Fibroblast of lung (primary cell): ENCODE measurements at places on chromosomes 1 and 21. TPM values are rescaled to one million over a fixed set of nuclear protein-coding genes. Genes with fewer than 3 reads are reported as not detected.
A peak's percentile ranks its signal among the peaks of the same experiment; 100 is the strongest.

IQCC gene
- total RNA-seq, result 1.3 and 2.3 TPM in 2 replicates

DNA sequence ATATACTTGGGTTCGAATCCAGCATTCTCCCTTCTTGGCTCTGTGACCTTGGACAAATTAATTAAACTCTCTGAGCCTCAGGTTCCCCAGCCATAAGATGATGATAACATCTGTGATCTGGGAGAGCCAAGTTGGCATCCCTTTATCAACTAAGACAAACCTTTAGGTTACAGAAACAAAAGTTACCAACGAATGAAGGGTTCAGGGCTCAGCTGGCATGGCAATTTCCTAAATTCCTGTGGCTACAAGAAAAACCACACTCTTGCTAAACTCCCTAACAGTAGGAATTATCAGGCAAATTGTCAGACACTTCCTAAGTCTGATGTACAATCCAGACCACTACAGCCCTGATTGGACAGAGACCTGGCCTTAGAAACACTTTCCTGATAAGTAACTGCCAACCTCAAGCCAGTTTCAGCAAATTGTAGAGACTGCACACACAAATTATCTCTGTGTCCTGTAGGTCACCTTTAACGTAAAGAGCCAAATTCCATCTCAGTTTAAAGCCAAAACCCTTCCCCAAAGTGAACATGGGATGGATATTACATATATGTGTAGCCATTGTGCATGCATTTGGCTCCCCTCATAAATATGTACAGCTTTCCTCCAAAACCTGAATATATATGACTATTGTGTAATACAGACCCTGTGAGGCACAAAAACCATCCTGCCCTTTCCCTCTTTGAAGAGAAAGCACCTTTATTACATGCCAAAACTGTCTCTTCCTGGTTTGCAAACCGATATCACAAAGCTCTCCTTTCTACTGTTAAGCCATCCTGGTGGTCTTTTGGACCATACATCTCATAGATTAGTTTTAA is 39.5 kb upstream of the EDARADD start:
- peak; percentile 77 for DNase-seq

GRCh38 chr1:221101807-221102605 is 222.8 kb downstream of the HLX start:
- peak; percentile 79 for DNase-seq

DNA sequence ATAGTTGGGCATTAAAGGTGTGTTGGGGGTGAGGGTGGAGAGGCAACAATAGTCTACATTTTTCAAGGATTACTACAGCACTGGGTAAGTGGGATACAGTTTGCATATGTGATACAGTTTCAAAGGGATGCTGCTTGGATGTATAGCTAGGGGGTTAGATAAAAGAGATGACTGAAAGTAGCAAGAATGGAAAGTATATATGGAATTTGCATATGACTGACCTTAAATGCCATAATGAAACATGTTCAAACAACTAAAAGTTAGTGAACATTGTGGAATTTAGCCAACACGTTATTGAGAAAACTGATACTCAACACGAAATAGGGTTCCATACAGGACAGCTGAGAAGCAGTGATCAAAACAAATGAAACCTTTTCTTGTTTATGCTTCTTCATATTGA is 124.8 kb upstream of the CHRM3 start:
- DNase-seq, result no peak

DNA sequence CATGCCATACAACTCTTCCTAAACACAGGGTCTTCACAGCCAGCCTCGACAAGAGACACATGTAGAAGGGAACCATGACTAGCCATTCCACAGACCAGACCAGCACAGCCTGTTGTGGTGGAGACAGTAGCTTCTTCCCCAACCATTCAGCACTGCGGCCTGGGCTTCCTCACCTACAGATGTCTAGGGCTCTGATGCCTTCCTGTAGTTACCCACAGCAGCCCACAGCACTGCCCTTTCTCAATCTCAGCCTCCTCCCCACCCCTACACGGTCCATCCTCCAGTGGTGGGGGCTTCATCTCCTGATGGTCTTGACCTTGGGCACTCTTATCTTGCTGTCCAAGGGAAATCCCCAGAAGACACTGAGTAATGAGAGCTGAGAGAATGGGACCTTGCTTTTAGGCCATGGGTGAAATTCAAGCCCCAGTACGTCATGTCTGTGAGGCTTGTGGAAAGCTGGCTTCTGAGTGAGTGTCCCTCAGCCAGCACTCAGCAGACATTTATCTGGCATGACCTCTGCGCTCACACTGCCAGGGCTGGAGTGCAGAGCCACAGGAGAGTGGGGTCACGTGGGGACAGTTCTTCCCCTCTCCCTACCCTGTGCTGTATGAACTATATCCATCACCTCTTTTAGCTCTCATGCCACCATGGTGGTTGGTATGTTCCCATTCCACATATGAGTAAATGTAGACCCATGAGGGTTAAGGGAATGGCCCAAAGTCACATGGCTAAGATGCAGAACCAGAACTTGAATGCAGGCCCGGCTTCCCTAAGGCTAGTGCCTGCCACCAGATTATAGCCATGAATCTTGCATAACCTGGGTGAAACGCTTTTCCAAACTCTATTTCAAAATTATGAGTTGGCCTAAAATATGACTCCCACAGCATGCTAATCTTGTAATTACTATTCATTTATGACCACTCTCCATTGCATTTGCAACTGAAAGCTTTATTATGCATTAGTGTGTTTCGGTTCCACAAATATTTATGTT is 104.7 kb downstream of the HIVEP3 start:
- no peak for DNase-seq

DNA sequence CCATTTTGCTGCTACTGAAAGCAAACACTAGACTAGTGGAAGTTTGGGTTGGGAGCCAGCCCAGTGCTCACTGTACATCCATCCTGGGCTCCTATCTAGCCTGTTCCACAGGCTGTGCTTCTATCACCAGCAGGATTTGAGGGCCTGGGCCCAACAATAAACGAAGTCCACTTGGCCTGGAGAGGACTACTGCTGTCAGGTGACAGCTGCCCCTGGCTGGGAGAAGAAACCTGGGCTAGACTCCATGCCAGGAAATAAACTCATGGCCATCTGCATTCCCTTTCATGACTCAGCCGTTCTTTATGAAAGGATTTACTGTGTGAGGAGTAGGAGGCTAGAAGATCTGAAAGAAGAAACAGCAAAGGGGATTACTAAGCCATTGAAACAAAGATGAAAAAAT is 35.5 kb downstream of the COLGALT2 start:
- peak; percentile 72 for DNase-seq

DNA sequence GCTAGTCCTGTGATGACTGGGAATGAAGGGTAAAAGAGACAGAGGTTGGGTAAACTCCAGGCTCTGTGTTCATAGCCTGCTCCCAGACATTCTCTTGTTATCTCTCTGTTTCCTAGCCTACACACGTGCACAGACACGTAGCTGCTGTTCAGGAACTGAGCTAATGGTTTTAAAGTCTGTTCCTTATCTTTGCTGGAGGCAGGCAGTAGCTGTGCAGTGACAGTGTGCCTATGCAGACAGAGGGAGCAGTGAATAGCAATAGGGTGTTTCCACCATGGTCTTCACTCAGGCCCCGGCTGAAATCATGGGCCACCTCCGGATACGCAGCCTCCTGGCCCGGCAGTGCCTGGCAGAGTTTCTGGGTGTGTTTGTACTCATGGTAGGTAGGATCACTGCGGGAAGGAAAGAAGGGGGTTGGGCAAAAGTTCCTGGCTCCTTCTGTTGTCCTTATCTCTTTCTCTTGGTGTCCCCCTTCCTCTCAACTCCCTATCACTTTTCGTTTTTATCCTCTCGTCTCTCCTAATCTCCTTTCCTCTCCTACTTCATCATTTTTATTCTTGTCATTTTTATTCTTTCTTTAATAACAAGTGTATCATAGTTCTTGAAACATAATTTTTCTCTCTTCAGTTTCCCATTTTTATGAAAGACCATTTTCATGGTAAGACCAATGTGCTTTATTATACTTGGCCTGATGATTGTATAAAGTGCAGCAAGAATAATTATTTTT is at the start of gene AQP10:
TSS of gene AQP10 (plus strand) at position 212 of the 727 bp plus-strand sequence. CDS start at position 275, 63 bp downstream.
- DNase-seq, result peak; percentile 38

DNA sequence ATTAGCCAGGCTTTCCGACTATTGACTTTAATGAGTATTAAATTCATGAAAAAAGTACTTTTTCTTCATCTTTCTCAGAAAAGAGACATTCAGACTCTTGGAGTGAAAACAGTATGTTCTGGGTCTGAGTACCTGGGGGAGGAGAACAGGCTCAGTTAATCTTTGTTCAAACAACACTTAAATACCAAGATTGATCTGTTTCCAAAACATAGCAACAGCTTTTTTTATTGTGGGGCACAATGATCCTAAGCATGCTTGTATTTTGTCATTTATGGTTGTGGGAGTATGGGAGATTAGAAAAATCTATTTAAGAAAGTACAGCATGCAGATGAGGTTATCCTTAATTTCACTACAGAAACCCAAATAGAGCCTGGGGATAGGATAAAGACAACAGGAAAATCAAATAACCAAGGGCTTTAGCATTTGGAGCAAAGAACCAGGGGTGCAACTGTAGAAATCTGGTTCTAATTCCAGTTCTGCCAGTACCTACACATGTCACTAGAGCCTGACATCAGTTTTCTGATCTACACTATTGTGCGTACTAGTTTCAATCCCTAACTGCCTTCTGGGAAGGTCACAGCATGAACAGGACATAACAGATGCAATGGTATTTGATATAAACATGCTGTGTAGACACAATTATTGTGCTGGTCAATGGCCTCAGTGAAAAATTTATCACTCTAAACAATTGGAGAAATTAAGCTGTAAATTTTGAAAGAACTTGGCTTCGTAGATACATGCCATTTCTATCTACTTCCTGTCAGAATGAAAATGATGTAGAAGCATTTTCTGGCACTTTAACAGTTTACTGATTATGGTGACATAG is 91.2 kb downstream of the KCNK1 start:
- DNase-seq, result no peak

PIK3C2B gene
- 1.0 and 2.5 TPM in 2 replicates for total RNA-seq

TBX15 gene
- 0.26 and 0.99 TPM in 2 replicates for total RNA-seq

DNA sequence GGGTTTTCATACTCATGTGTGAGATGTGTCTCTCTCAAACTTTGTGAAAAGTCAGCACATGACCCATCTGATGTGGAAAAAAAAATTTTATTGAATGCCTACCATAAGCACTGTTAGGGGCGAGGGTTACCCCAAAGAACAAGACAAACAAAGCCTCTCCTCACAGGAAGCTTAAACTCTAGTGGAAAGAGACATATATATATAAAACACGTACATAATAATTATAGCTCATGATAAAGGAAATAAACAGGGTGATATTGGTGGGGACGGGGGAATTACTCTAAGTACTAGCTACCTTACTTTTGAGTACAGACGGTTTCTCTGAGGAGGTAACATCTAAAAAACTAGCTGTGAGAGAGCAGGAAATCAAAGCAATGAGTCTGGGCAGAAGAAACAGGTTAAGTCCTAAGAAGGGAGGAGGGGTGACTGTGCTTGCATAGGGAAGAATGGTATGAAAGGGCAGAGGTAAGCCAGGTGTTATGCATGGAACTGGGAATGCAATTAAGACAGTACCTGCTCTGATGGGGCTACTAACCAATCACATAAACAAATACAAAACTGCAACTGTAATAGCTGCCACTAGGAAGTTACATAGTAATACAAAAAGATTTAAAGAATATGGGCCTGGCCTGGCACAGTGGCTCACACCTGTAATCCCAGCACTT is 4.5 kb downstream of the LIN9 start:
- no peak for DNase-seq

MAB21L3 gene
- total RNA-seq, result 0.66 and 0.77 TPM in 2 replicates

DNA sequence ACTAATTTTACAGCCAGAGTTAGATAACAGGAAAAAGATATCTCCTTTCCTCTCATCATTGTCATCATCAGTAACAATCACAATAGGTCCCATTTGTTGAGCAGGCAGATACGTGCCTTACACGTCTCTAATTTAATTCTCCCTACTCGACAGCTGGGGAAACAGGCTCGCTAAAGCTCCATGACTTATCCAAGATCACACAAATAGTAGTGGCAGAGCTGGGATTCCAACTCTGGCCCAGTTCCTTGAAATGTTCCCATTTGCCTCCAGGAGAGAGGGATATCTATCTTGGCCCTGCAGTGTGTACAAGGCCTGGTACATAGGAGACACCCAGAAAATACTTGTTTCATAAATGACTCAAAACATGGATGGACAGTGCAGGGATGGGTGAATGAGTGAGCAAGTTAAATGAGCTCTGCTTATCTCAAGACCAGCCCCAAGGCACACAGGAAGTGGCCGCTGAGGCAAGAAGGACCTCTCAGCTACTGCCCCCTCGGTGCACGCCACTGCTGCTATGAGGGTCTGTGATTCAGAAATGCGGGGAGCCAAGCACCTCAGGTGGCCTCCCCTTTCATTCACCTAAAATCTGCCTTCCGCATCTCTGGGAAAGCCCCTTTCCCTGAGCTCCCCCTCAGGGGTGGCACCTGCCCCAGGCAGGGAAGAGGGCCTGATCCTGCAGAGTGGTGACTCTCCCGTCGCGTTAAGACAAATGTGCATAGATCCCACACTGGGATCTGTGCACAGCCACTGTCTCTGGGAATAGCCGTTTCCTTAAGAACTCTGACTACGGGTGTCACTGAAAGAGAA is 3.6 kb downstream of the KCNN3 start:
- no peak for DNase-seq

CXADR gene
- 9.0 and 9.9 TPM in 2 replicates for total RNA-seq

GRCh38 chr1:183353597-183353996 is 64.6 kb downstream of the NMNAT2 start:
- no peak for DNase-seq

C1orf94 gene
- total RNA-seq, result under 0.01 and 0.26 TPM in 2 replicates

APH1A gene
- total RNA-seq, result 81.4 and 84.7 TPM in 2 replicates

DNA sequence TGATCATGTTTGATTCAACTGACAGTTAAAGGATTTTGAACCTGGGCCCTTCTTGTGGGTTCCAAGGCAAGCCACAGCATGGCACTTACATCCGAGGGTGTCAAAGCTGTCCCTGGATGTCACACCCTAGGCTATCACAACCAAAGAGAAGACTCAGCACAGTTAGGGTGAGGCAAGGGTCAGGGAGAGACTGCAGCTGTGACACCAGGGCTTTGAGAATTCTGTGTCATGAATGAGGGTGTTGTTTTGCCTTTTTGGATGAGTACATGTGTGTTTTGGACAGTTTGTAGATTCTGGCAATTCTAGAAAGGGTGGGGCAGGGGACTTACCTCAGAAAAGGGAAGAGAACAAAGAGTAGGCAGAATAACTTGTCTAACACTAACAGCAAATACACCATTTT is 37.8 kb upstream of the ZNF326 start:
- DNase-seq, result no peak

DNA sequence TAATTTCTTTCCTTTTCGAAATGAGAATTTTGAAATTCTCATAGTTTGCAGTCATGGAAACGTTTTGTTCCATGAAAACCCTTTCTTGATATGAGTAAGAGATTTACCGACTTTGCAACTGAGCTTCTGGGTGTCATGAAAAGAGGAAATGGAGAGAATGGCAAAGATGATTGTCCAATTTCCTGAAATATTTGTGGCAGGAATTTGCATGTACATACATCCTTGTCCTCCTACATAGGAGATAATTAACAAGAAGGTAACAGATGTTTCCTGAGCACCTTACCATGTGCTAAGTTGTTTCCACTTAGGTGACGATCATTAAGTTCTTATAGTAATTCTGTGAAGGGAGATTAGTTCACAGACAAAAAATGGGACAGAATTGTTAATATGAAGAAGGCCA is 170.7 kb downstream of the NEGR1 start:
- DNase-seq, result no peak

MEGF6 gene
- 8.0 and 11.6 TPM in 2 replicates for total RNA-seq

MLLT11 gene
- total RNA-seq, result 0.77 and 2.8 TPM in 2 replicates
